Hypothalamus (tissue), 51 donors: ENCODE measurements at places on chromosomes 7 and 10.

DNA sequence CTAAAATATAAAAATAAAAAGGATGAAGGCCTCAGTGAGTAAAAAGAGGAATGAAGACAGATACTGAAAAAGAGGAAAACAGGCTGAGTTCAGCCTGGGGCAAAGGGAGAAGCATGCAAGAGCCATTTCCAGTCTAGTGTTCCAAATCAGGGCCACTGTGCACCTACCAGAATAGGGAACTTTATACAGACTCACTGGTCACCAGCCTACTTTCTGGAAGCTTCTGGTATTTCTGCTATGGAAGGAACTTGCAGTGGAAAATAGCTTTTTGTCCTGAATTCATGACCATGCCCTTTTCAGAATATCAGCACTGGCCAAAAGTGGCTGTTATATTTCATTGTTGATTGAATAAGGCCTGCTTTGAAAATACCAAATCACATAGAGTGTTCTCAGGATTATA is 28.8 kb downstream of the ABRAXAS2 start:
- DNase-seq: no peak

DNA sequence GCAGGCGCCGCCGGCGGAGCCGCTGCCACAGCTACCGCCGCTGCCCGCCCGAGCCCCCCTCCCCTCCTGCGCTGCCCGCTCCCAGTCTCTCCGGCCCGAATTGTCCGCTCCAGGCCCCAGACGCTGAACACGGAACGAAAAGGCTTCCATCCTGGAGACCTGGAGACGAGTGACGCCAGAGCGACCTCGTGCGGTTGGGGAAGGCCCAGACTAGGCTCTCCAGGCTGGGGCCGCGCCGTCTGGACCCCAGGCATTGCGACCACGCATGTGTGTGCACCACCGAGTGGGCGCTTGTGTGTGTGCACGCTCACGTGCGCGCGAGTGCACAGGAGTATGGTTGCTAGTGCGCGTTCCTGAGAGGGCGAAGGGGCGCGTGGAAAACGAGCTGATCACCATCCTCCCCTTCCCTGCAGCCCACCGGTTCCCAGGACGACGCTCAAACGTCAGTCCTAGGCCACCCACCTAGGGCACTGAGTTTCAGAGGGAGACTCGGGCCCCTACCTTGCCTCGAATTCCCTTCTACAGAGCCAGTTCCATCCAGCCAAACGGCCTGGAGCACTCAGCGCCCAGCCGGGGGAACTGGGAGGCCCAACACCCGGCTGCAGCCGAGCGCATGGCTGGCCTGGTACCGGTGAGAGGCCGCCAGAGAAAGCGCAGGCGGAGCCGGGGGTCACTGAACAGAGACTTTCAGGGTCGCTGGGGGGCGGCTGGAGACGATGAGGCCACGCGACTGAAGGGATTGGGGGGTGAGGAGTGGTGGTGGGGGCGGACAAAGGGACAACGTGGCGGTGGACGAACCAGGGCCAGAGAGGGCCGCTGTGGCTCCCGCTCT is 11.6 kb downstream of the LBX1 start:
- no peak for DNase-seq

GRCh38 chr10:124048371-124049290 is 44.8 kb downstream of the CHST15 start:
- no peak for DNase-seq

DNA sequence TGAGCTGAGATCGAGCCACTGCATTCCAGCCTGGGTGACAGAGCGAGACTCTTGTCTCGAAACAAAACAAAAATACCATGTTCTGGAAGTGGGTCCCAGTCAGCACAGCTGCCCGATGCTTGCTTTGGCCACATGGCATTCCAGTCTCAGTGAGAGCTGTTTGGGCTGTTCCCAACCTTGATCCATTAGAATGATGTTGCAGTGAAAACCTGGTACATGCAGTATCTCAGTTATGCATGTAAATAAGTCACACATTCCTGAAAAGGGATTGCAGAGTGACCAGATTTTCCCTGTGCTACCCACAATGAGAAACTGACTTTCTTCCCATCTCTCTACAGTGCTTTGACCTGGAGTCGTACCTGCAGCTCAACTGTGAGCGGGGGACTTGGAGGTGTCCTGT is 15.4 kb downstream of the ZMIZ2 start:
- DNase-seq: no peak

DNA sequence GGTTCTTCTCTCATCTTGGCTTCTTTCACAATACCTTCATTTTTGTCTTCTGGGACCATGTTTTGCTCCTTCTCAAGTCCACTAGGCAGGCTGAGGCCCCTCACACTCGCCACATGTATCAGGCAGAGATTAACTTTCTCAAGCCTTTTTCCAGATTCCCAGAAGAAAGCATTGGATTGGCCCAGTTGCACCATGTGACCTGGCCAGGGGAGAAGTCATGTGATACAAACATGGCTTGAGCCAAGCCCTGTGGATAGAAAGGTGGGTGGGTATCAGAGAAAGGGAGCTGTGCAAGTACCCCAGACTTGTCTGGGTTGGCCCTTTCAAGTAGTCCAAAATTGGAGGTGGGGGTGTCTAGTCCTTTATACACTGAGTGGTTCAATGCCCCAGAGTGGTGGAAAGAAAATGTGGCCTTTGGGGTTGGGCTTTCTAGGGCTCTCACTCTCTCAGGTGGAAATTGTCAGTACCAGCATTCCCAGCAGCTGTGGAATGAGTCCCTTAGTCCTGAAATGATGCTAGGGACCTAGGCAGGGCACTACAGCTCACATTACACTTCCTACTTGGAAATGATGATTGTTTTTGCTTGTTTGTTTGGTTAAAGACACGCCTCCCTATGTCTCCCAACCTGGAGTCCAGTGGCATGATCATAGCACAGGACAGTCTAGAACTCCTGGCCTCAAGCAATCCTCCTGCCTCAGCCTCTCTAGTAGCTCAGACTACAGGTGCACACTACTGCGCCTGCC is 36.9 kb upstream of the C10orf67 start:
- no peak for DNase-seq

- no peak for DNase-seq
Measured at GRCh38 chr7:35760143-35760745, 40.6 kb upstream of the SEPTIN7 start.

DNA sequence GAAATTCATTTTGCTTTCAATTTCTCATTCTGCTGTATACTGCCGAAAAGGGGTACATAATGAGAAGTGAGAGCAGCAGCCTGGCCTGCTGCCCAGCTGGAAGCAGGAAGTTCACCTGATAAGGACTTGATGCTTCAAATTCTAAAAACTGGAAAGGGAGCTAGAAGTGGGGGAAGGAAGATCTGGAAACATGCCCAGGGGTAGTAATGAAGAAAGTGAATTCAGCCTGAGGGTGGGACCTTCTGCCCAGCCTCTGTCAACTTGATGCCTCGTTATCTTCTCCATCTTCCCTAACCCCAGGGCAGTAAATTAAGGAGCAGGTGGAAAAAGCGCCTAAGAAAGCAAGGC is 69.4 kb downstream of the ARMH3 start:
- DNase-seq: no peak

DNA sequence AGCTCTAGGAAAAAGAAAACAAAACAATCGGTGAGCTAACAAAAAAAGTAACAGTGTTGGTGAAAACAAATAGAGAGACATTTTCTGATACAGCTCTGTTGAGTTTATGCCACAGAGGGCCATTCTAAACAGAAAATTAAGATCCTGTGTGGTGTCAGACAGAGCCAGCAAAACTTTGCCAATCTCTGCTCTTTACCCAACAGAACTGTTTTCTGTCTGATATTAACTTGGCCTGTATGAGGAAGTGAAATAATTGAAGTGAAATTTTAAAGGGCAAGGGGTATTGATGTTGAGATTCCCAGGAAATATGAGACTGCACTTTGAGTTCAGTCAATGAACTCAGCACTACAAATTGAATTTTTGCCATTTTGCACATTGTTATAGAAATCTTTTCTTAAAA is 101.0 kb downstream of the AOAH start:
- DNase-seq: no peak

DNA sequence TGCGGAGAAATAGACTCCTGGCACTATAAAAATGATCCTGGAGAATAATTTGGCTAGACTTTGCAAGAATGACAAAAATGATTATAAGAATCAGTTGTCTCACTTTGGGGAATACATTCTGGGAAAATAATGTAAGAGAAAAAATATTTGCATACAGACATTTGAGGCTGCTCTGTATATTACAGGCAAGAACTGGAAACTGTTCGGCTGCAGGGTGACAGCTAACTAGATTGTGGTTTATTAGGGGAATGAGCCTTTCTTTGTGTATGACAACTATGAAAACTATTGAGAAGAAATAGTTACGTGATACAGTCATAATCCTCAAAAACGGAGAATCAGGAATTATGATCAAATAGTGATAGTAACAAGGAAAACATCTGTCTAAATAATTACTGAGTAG is 8.6 kb downstream of the TRIM56 start:
- DNase-seq: no peak

- DNase-seq: no peak
Measured at GRCh38 chr7:40536421-40536820, 401.6 kb downstream of the SUGCT start.

DNA sequence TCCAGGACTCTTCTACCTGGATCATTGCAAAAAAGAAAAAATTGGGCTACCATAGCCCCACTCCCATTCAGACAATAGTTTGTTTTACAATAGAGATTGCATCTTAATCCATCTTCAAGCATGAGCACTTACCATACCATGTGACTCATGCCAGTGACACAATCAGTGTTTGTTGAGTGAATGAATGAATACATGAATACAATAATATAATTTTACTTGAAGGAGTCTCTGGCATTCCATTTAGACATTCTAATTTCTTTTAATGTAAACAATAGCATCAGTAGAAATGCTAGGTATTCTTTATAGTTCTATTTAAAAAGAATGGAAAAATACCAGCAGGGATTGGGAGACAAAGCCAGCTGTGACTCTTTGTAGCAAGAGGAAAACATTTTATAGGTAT is 141.6 kb upstream of the AKR1E2 start:
- DNase-seq: no peak

DNA sequence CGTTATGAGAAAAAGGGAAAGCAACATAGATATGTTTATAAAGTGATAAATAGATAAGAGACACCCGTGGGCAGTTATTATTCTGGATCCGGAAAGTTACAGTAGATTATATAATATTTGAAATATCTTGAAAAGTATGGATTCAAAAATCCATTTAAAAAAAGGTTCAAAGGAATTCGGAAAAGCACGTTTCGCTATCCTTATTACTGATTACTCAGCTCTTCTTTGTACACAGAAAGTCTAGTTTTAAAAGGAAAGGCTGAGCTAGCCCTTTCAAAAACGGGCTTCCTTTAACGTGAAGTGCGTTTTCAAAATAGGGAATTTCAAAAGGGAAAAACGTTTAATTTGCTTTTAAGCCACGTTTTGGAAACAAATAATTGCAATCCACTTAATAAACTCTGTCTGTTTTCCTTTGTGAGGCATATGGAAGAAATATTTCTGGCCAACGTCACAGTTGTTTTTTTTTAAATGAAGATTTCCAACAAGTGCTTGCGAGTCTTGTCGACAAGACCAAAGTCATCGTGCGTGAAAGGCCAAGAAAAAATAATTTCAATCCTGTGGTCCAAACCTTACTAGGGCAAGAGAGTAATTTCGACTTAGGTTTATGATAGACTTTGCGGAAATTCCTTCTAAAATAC is 2.2 kb upstream of the SKIDA1 start:
- no peak for DNase-seq

DNA sequence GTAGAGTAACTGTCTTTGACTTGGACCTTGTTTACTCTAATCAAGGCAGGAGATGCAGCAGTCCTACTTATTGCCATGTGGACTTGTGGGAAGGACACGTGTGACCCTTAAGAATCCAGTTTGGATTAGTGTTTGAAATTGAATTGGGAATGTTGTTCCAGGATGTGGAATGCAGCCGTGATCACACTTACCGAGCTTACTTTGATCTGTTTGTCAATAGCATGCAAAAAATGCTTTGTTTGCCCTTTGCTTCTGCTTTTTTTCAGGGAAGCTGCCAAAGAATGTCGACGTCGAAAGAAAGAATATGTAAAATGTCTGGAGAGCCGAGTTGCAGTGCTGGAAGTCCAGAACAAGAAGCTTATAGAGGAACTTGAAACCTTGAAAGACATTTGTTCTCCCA is 84.7 kb downstream of the CREM start:
- DNase-seq: no peak

- no peak for DNase-seq
Measured at GRCh38 chr7:65233409-65234034, 140.1 kb upstream of the ZNF92 start.

DNA sequence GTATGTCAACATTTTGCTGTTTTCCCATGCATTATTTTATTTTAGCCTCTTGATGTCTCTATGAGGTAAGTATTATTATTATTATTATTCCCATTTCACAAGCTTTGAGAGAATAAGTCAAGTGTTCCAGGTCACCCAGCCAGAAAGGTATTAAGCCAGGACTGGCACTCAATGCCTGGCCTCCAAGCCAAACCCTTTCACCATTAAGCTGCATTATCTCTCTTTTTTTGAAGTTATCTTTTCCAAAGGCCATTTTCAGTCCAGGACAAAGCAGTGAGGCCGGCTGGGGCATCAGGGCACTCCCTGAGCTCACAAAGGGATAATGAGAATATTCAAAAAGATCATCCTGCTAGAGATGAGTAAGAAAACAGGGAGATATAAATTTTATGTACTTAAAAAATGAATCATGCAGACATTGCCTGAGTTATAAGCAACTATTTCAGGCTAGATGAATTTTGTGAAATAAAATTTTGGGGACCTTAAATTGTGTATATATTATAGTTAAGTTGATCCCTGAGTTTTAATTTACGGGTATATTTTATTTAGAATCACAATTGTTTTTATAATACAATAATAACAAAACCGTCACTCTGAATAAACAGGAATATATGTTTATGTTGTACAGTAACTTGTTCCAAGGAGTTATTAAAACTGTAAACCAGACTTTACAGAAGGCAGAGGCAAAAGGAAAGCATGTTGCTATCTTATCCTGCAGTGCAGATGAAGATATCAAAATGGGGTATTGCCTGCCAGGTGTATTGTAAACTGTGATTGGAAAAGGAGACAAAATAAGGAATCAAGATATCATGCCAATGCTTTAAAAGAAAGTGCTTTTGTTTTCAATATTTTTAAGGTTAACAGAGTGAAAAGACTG is 51.3 kb upstream of the CAV2 start:
- DNase-seq: no peak

GRCh38 chr7:126411032-126411820 is 841.5 kb downstream of the GRM8 start:
- DNase-seq: no peak
